ENCODE measurements at places on chromosomes 3 and 15.

DNA sequence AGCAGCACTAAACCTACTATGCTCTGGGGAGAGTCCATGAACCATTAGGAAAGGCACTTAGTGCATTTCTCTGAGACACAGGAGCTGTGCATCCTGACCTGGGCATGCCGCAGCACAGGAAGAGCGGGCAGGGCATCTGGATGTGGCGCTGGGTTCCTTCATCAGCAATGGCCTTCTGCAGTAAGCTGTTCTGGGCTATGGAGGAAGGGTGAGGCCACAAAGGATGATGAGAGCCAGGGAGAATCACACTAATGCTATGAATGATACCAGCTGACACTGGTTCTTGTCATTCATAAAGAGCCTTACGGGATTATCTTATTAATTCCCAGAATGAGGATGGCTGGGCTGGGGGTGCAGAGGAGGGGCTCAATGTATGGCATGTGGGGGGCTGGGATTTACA lies 12.7 kb upstream of the SCN10A start:
- no peak for DNase-seq

DNA sequence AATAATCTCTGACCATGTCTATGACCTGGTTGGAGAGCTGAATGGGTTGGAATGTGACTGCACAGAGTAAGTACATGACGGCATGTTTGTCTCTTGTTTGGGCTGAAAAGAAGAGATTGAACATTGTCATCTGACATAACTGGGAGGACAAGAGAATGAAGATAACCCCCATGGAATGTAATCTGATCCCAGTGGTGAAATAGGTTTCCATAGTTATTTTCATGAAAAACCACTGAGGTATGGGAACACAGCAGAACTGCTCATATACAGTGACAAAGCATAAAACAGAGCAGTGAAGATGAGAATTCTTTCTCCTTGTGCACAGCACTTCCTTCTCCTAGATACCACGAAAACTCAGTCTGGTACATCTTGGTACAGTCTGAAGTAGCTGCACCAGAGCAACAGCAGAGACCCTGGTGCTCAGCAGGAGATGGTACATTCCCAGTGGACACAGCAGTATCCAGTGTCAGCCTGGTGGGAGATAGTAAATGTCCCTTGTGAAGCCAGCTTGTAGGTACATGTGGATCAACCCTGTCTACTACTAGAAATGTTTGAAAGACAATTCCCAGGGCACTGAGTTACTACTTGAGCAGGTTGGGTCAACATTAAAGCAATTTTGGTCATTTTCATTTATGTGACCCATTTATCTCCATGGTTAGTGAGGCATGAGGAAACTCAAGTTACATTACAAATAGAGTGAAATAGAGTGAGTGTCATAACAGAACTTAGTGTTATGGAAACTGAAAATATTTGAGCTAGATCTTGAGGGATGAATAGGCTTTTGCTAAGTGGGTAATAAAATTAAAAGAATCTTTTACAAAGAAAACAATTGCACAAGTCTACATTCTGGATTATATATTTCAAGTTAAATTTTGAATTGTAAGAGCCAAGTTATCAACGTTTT lies 178.3 kb downstream of the SUCNR1 start:
- no peak for DNase-seq

- no peak for DNase-seq
Measured at GRCh38 chr3:12954891-12955650, 113.7 kb upstream of the RPL32 start.

DNA sequence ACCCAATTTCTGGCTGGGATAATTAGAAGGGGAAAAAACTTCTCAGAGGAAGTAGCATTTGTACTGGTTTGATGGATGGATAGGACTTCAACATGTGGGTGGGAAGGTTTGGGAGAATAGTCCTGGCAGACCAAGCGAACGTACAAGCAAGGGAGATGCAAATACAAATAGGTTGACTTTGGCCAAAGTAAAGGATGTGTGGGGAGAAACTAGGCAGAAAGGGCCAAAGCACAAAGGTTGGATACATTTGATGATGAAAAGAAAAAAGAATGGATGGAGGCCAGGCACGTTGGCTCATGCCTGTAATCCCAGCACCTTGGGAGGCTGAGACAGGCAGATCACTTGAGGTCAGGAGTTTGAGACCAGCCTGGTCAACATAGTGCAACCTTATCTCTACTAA lies 63.4 kb downstream of the ERC2 start:
- no peak for DNase-seq

DNA sequence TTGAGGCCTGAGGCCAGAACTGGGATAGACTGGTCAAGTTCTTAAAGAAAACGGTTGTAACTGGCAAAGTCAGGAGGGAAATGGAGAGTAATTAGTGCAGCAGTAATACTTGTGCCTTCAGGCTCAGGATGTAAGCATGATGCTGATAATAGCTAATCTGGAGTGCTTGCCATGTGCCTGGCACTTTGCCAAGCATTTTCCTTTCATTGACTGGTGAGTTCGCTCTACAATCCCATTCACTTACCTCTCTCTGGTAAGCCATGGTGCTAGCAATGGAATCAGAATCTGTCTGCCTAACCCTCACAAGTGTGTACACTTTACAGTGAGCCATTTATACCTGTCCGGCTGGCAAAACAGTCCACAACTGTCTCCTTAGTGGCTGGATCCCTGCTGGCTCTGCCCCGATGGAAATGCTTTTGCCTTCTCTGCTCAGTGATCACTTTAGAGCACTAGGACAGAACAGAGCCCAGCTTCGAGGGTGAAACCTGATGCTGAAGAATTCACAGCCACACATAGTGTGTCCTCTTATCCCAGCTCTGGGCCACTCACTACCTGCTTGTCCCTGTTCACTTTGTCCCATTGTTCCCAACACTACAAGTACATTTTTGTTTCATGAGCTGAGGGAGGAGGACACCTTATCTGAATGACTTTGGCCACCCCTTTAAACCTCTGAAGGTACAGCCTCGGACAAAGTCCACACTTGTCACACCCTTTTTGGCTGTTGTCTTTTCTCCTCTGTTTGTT lies 10.3 kb downstream of the CHP1 start:
- peak; percentile 53 for DNase-seq

DNA sequence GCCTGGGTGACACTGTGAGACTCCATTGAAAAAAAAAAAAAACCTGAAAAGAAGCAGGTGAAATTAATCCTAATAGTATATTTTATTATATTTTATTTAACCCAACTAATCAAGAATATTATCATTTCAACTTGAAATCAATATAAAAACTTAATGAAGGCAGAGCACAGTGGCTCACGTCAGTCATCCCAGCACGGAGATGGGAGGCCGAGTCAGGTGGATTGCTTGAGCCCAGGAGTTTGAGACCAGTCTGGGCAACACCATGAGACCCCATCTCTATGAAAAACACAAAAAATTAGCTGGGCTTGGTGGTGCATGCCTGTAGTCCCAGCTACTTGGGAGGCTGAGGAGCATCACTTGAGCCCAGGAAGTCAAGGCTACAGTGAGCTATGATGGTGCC lies 33.3 kb upstream of the SLC41A3 start:
- no peak for DNase-seq

- DNase-seq: no peak
Measured at GRCh38 chr15:95286352-95286880, 1044.1 kb upstream of the NR2F2 start.

DNA sequence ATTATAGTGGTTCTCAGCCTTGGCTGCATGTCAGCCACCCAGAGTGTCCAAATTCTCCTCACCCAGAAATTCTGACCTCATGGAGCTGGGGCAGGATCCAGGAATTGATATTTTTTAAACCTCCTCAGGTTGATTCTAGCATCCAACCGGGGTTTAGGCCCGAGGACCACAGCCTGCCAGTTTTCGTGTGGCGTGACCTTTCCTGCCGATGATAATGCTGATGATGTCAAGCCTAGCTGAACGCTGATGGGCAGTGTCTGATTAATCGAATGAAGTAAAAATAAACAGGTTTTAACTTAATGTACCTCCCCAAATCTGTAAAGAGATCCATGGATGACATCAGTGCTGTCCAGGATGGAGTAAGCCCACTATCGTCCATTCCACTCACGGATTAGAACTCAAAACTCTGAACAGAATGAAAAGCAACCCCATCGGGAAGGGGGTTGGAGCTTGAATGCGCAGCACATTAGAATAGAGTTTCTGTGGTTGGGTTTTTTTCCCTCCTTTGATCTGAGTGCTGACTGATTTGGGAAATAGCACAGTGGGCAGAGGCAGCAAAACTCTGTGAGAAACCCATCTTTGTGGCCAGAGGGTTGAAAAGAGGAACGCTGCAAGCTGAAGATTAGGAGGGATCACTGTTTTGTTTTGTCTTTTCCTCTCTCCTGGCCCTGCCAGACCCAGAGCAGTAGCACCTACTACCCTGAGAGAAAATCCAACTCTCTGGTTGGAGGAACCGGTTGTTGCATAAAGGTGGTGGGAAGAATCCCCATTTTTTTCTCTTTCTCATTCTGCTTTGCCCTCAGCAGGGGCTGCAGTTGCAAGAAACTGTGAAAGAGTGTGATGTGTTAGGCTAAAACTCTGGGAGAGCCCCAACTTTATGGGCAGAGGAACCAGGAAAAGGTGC lies 153.9 kb downstream of the APBA2 start:
- DNase-seq: no peak

DNA sequence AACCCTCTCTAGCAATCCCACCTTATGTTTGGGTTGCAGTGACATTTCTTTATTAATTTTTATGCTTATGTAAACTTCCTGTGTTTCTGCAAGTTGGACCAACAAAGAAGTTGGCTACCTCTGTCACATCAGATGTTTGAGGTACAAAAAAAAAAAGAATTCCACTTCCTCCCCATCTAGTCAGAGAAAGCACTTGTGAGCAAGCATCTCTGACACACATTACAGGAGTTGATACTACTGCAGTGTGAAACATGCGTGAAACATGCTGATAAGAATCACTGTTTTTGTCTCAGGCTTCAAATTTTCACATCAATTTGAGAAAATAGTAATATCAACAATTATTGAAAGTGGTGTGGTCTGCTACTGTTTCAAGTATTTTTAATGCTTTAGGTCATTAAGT lies 1.3 kb downstream of the SCAANT1 start:
- no peak for DNase-seq

GRCh38 chr3:183375787-183376186 lies 52.6 kb downstream of the MCF2L2 start:
- DNase-seq: no peak

- DNase-seq: no peak
Measured at GRCh38 chr15:84702961-84703482, 12.9 kb downstream of the SEC11A start.

GRCh38 chr3:123907720-123908119 lies 23.6 kb upstream of the MYLK start:
- DNase-seq: no peak

GRCh38 chr3:191141728-191142127 lies 57.3 kb upstream of the OSTN start:
- DNase-seq: no peak

GRCh38 chr3:126351771-126352475 lies 5.3 kb downstream of the KLF15 start:
- DNase-seq: no peak

DNA sequence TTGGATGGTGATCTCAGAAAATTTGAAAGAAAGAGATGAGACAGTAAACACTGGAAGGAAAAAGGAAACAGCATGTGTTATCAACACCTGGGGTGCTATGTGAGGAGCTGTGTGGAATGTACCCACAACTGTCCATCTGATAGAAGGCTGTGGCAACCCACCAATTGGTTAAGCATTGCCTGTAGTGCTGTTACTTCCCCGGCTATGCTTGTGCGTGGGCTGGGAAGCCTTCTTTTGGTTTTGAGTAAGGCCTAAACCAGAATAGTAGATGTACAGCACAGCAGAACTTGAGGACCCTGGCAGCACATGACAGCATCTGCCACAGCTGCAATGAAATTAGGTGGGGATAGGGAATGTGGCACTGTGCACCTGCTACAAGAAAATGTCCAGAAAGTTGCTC lies 184.5 kb downstream of the FHIT start:
- no peak for DNase-seq

- no peak for DNase-seq
Measured at GRCh38 chr15:78691851-78692421, 50.9 kb upstream of the CHRNB4 start.

GRCh38 chr3:184748219-184749135 lies 36.6 kb upstream of the MAGEF1 start:
- no peak for DNase-seq
